ENCODE measurements at places on chromosomes 16 and 17. TPM values are rescaled to one million over a fixed set of nuclear protein-coding genes. Genes with fewer than 3 reads are reported as not detected.

- DNase-seq: no peak
These were observed 10.0 kb upstream of the BHLHA9 start for GRCh38 chr17:1260086-1260769.

- DNase-seq: no peak
These were observed 2.8 kb downstream of the FAM171A2 start for GRCh38 chr17:44360826-44361225.

GRCh38 chr17:15967706-15968399, 22.9 kb downstream of the ADORA2B start:
- DNase-seq: no peak

Gene PHF12
- 39.2 TPM for total RNA-seq

- no peak for DNase-seq
These were observed 38.2 kb downstream of the CCDC42 start for GRCh38 chr17:8706431-8706830.

Gene C16orf96
- not detected for total RNA-seq

DNA sequence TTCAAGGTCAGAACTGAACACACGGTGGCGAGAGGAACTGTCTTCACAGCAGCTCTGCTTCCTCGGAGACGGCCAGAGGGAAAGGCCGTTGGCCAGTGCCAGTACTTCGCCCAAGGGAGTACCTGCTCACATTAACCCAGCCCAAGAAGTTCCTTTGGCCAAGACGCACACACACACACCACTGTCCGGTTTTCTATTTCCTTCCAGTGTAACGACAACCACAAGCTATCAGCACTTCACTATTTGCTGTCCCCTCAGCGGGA, 744 bp upstream of the GGNBP2 start:
- peak; percentile 63 for DNase-seq

DNA sequence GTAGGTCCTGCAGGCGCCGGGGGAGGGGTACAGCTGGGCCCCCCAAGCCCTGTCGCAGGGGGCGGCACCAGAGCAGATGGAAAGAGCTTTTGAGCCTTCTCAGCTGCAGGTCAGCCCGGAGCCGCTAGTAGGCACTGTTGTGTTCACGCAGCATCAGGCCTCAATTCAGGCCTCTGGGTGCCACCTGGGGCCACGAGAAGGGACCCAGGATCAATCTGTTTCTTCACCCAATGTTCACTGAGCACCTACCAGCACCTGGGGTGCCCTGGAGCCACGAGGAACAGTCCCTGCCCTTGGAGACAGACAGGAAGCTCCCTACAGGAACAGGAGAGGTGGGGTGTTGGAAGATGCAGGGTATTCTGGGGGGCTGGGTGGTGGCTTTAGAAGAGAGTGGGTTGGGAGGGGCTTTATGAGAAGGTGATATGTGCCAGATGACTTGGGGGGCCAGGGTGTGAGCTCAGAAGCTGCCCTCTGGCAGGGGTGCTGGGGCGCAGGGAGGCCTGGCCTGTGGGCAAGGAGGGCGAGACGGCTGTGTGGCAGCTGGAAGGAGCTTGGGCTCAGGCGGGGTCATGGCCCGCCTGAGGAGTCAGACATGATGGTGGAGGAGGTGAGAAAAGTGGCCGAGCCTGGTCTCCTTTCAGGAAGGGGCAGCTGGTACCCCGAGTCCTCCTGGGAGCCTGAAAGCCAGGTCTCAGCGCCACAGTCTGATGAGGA, 121.9 kb upstream of the GSE1 start:
- peak; percentile 77 for DNase-seq

DNA sequence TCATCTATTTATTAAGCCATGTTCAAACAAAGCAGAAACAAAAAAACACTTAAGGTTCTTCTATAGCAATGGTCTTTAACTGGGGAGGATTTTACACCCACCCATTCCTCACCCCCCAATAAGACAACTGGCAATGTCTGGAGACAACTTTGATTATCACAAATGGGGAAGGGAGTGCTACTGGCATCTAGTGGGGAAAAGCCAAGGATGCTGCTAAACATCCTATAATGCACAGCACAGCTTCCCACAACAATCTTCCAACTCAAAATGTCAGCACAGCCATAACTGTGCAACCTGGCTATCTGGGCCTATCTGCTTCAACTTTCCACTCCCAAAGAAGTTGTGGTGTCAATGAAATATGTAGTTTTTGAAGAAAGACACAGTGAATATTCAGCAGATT, 1044.4 kb downstream of the CDH8 start:
- DNase-seq: no peak

GRCh38 chr16:84116720-84117493, at the start of gene MBTPS1:
Gene MBTPS1 (minus strand): TSS chr16:84116942. CDS start chr16:84101783, 15,159 bp downstream.
- peak; percentile 99 for DNase-seq

DNA sequence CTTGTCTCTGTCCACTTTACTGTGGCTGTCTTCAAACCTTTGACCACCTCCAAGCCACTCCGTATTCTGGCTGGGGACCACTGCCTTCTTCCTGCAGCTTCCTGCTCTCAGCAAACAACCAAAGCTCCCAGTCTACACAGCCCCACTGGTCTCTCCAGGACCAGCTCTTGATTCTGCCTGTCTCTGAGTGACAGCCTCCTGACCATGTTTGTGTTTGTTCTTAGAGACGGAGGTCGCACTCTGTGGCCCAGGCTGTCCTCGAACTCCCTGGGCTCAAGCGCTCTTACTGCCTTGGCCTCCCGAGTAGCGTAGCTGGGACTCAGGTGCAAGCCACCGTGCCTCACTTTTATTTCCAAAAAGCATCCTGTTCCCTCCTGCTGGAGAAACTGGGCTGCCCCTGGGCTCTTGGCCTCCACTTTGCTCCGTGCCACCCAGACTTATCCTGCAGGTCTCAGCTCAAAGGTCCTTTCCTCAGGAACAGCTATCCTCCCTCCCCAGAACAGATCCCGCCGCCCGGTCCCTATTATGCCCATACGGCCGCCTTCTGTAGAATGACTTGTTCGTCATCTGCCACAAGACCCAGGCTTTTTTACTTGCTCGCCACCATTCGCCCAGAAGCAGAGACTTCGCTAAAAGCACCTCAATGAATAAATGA, 9.1 kb downstream of the MNT start:
- peak; percentile 52 for DNase-seq

Gene ACTG1
- 3,184 TPM for total RNA-seq

- DNase-seq: peak; percentile 83
These were observed 30.1 kb downstream of the PGS1 start for GRCh38 chr17:78408476-78409050.

- DNase-seq: no peak
These were observed 25.0 kb downstream of the PPL start for GRCh38 chr16:4911970-4912386.

DNA sequence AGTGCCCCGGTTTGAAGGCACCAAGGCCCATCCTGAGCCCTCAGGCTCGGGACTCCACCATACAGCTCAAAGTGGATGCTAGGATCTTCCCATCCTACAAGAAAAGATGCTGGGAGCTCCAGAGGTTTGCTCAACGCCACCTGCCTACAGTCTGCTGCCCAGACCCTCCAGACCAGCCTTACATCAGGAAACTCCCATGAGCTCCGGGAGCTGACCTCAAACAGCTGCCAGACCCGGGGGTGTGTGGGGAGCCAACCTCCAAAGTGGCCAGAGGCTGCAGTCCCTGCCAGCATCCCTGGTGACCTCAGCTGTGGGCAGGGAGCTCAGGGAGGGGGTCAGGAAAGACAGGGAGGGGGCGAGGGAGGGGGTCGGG, 43.8 kb downstream of the C16orf82 start:
- no peak for DNase-seq

- no peak for DNase-seq
These were observed 15.8 kb upstream of the CCL5 start for GRCh38 chr17:35895636-35896587.

DNA sequence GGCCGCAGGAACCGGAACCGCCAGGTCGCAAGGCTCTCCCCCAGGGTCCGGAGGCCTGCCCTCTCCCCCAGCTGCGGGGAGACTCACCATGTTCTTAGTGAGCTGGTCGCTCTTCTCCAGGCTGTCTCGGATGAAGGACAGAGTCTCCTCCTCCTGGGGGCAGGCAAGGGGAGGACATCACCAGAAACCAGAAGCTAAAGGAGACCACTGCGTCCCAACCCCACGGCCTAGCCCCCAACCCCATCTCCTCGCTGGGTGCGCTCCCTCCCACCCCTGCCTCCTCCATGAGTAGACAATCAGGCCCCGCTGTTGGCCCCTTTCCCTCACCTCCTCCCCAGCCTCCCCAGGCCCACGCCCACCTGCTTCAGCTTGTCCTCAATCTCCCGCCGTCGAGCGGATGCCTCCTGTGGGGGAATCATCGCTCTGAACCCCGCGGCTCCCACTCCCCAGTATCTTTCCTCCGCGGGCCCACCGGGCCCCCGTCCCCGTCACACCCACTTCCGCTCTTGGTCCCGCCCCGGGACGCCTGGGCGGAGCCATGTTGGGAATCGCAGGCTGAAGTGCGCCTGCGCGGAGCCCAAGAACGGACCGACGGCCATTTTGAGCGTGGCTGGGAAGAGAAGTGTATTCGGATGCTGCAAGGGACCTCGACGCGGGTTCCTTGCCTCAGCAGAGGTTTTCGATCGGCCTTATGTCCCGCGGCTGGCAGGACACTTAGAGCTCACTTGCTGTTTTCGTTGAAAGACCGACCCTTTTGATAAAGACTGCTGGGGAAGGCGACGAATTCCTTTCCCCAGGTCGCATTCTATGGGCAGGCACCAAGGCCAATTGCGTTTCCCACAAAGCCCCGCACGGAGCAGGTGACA, at the start of gene EXOC7:
Gene EXOC7 (minus strand): TSS at position 514 of the 866 bp plus-strand sequence. CDS start 95 bp downstream, at position 419.
- peak; percentile 94 for DNase-seq

Gene CCL13
- 1.9 TPM for total RNA-seq

- DNase-seq: no peak
These were observed 589.8 kb downstream of the HS3ST4 start for GRCh38 chr16:26281381-26282110.

DNA sequence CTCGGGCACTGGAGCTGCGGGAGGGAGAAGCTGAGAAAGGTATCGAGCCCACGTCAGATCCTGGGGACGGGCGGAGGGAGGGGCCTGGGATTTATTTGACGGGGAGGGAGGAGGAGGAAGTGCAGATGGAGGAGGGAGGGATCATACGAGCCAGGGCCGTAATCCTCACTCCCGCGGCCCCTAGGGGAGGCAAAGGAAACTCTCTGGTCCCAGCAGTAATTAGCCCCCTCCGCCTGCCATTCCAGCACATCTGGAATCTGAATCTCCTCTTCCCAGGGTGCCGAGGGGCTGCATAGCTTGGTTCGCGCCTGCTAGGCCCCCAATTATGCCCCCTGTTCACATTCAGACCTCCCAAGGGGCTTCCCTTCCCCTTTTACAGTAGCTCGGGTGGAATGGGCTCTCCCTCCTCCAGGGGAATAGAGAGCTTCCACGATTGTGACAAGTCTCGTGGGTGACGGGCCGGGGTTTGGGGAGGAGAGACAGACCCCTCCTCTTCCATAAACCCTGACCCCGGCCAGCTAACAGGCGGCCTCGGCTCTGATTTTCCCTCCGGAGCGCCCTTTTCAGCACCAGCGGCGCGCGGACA, at the start of gene SEZ6L2:
Gene SEZ6L2 (minus strand): TSS at position 35 of the 586 bp plus-strand sequence. CDS start 531 bp downstream, outside the sequence.
- peak; percentile 91 for DNase-seq

Gene PKMYT1
- 6.9 TPM for total RNA-seq

DNA sequence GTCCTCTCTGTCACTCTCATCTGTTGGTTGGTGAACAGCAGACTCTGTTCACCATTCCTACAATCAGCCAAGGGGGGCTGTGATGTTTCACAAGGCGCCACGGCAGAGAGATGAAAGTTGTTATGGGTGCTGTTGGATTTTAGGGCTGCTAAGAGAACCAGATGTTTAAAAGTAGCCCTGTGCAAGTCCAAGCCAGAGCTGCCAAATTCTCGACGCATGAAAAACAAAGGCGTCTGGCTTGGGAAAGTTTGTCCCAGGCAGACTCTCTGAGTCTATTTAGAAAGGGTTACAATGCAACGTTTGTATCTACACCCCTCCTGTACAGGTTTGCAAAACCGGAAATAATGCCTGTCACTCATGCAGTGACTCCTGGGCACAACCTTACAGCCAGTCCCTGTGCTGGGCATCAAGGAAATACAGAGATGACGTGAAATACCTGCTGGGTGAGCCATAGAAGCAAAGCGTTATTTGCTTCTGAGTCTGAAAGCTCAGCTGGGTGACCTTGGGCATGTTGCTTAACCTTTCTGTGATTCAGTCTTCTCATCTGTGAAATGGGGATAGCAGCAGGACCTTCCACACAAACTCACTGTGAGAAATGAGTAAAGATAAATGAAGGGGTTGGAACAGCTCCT, 74.8 kb downstream of the XYLT1 start:
- no peak for DNase-seq

GRCh38 chr16:87202346-87202745, 114.8 kb downstream of the C16orf95 start:
- DNase-seq: no peak

Gene PDE6G
- not detected for total RNA-seq

DNA sequence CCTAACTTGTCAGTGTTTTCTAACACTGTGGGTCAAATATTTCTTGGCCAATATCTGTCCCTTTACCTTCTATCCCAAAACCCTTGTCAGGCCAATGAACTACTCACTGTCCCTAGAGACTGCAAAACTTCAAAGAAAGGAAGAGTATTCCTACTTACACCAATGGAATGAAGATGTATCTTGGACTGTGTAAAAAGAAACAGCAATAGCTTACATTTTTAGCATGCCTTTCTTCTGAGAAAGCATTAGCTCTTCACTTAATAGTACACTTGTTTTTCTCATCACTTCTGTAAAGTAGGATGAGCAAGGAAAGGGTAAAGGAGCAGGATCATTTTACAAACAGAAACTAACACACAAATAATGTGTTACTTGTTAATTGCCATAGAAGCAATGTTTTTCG, 73.9 kb downstream of the STH start:
- no peak for DNase-seq

Gene SOST
- not detected for total RNA-seq

GRCh38 chr16:66701026-66701425, 4.5 kb upstream of the CMTM4 start:
- DNase-seq: no peak

Gene CSF3
- not detected for total RNA-seq

DNA sequence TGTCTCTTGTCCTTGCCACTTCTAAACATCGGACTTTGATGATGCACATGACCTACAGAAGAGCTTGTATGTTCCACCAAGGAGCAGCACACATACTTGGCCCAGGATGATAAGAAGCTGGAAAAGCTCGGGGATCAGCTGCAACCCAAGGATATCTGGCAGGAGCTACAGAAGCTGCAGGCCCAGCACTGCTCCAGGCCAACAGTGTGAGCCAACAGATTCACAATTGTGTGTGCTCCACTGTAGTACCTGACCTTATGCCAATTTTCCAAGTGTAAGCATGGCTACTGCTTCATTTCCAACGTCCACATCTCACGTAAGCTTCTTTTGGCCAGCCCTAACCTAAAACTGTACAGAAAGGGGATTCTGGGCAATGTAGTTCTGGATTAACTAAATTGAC, 83.4 kb downstream of the COX10 start:
- DNase-seq: no peak

DNA sequence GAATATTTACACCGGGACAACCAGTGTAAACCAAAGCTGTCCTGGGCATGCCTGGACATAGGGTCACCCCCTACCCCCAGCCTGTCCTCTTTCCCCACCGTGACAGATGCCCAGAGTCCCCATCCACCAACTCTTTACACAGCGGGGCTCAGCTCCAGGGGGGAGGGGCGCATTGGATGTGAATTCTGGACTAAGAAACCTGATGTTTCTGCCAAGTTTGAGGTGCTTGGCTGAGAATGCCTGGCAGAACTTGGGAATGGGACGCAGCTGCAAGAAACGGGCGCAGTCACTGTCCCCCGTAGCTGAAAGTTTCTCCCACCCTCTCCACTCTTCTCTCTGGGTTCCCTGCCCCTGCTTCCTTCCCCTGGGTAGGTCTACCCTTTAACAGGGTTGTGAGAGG, 68.0 kb upstream of the CDC42EP4 start:
- no peak for DNase-seq

- peak; percentile 60 for DNase-seq
These were observed 2.1 kb downstream of the COL1A1 start for GRCh38 chr17:50199211-50199802.

- no peak for DNase-seq
These were observed 55.7 kb downstream of the NT5M start for GRCh38 chr17:17358866-17359265.

All from mucosa of descending colon (tissue), 3 donors.